ENCODE measurements at places on chromosomes 2 and 18.

GRCh38 chr2:18403921-18404522 lies 156.4 kb downstream of the RDH14 start:
- no peak for DNase-seq

DNA sequence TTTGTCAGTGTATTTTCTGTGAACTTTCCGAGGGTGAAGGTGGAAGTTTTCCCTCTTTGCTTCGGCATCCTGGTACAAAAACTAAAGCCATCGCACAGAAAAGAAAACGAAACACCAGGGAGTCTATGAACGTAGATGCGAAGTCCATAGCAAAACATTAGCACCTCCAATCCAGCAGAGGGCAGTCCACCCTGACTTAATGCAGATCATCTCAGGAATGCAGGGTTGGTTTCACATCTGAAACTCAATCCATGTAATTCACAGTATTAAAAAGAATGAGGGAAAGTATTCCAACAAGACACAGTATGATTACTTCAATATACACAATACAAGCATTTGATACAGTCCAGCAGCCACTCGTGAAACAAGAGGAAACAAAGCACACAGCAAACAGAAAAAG lies 70.8 kb downstream of the RTP5 start:
- no peak for DNase-seq

DNA sequence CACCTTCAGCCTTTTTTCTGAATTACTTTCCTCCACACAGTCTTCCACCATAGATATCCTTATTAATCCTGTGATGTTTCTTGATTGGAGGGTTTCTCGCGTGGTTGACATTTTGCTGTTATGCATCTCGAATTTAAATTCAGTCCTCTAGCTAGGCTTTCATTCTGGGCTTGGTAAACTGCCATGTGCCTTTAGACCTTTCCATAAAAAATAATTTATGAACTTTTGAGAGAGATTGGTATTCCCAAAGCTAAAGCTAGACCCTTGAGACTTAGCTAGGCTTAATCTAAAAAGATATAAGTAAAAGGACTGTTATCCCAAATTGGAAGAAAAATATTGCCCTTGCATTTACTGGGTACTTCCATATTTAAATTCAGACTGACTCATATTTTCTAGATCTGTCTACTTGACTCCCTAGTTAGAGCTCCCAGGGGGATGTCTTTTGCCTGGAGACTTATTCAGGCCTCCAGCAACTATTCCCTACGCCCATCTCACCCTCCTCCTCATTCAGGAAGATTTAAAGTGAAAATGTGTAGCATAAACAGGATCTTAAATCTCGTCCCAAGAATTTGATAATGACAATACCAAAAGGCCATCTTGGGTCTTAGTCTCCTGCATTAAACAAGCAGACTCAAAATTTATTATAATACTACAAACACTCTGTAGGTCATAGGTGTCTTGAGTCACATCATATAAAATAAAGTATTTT lies 60.3 kb downstream of the KIAA2012 start:
- no peak for DNase-seq

- DNase-seq = no peak
These were observed 186.8 kb downstream of the LTBP1 start for GRCh38 chr2:33133454-33133952.

- DNase-seq = no peak
These were observed 12.1 kb downstream of the DOCK10 start for GRCh38 chr2:225030203-225030602.

DNA sequence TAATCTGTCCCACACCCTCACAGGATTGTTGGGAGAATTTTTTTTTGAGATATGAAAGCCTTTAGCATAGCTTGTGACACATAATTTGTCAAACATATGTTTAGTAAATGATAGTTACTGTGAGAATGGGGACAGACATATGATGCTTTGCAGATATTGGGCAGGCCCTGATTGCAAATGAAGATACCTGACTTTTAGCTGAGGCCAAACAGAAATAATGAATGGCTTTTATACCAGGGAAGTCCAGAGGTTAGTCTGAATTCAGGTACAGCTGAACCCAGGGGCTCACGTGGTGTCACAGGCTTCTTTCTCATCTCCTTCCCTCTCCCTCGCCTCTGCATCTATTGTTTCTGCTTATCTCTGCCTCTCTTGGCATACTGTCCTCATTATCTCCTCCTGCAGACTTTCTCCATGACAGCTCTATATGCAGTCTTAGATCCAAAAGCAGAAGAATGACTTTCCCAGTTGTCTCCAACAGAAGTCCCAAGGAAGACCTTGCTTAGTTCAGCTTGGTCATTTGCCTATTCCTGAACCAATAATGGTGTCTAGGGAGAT lies 4.9 kb upstream of the WNT10A start:
- no peak for DNase-seq

GRCh38 chr2:99365661-99366060 lies 28.5 kb downstream of the EIF5B start:
- DNase-seq = no peak

DNA sequence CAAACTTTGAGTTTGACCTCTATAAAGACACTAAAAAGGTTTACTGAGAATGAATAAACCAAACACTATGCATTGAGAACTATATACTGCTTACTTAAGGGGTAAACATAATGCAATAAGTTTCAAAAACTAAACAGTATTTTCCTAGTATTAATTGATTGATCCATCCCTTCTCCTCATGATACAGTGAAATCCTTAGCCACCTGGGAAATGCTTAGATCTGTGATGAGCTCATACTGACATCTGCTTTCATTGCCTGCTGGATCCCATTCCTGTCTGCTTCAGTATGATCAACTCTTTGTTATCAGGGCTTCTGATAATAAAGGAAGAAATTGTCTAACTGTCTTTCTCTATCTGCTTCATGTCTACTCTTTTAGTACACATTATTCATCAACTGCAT lies 74.9 kb upstream of the UBE2E3 start:
- no peak for DNase-seq

DNA sequence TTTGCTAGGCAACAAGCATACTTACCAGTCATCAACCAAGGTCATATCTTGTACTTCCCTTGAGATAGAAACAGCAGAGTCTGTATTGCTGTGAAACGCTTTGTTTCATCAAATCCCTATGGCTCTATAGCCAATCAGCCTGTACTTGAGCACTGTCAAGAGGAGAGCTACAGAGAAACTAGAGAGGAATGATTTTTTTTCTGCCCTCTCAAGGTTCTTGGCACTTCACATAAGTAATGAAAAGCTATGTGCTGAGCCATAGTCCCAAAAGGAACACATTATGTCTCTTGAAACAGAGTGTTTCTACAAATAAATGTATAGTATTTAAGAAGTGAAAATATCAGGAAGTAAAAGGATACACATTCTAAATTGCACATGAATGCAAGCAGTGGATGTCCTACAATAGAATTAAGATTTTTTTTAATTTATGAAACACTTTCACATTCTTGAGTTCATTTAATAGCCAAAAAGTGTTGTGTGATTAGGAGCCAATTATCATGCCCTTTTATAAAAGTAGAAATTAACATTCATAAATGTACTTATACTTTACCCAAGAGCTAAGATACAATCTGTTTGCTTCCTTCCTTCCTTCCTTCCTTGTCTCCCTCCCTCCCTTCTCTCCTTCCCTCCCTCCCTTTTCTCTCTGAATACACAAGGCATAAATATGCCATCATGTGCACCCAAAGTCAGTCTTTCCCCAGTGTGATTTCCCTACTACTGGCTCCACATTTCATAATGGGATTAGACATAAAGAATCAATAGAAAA lies 131.8 kb downstream of the CSRNP3 start:
- no peak for DNase-seq

GRCh38 chr18:58290116-58290695 lies 246.2 kb downstream of the NEDD4L start:
- DNase-seq = no peak

DNA sequence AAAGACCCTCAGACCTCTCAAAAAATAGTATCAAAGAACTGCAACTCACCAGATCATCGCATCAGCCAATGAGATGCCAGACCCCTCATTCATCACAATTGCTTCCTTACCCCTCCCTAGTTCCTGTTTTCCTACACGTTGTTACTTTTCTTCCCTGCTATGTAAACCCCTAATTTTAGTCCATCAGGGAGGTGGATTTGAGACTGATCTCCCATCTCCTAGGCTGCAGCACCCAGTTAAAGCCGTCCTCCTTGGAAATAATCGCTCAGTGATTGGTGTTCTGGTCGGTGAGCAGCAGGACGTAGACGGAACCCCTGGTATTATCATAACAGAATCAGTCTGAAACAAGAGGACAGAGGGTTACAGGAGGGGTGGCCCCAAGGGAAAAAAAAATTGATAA lies 44.0 kb upstream of the MAP4K4 start:
- no peak for DNase-seq

DNA sequence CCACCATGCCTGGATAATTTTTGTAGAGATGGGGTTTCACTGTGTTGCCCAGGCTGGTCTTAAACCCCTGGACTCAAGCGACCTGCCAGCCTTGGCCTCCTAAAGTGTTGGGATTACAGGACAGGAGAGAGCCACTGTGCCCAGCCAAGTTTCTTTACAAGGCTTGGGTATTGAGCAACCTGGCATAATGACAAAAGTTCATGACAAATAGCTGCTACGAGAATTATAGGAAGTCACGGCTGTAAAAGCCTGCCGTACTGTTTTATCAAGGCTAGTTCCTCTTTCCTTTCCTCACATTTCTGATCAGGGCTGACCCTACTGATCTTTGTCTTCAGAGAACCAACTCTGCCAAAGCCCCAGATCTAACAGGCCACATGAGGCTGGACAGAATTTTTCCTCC lies 490.4 kb upstream of the SPRED2 start:
- no peak for DNase-seq

GRCh38 chr2:71332435-71332796 lies 834 bp downstream of the ZNF638 start:
- DNase-seq = no peak

DNA sequence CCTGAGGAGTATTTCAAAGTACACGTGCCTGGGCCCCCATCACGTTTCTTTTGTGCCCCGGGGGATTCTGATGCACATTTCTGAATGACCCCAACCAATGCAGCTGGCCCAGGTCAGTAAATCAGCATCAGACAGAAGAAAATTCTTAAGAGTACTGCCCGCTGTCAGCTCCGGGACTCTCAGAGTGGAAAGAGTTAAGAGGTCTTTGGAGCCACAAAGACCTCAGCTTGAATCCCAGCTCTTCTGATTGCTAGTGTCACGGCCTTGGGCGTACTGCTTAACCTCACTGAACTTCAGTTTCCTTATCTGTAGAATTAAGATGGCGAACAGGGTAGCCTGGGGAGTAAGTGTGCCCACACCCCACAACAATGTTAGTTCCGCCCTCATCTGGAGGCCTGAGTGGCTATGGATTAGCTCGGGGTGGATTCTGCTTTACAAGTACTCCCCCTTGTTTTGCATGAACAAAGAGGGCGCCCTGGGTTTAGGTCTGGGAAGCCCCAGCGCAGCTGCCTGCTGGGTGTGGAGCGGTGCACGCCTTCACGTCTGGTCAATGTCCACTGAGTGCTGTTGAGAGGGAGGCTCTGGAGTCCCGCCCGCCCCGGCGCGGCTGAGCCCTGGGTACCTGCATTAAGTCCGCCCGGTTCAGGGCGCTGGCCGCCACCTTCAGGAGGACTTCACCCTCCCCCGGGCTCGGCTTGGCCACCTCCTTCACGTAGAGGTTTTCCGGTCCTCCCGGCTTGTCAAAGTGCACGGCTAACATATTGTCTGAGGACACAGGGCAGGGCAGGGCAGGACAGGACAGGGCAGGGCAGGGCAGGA lies 858 bp downstream of the TP53I3 start:
- peak; percentile 57 for DNase-seq

GRCh38 chr2:226756131-226756530 lies 43.5 kb downstream of the IRS1 start:
- no peak for DNase-seq

GRCh38 chr2:221070106-221070505 lies 502.0 kb downstream of the EPHA4 start:
- no peak for DNase-seq
